ENCODE measurements at places on chromosomes 11 and 22. TPM values are rescaled to one million over a fixed set of nuclear protein-coding genes. Genes with fewer than 3 reads are reported as not detected.
A peak's percentile ranks its signal among the peaks of the same experiment; 100 is the strongest.

The TSPAN32 gene
- 0.17 TPM for total RNA-seq

GRCh38 chr11:30853439-30853838 lies 267.3 kb upstream of the MPPED2 start:
- no peak for DNase-seq
- no peak overlapping the region for H3K4me3 ChIP-seq
- no peaks in the 10 kb centered on the region for H3K4me1 ChIP-seq
- H3K36me3 ChIP-seq: no peaks in the 10 kb centered on the region
- no peaks in the 10 kb centered on the region for H3K27me3 ChIP-seq

The MS4A6E gene
- not detected for total RNA-seq

DNA sequence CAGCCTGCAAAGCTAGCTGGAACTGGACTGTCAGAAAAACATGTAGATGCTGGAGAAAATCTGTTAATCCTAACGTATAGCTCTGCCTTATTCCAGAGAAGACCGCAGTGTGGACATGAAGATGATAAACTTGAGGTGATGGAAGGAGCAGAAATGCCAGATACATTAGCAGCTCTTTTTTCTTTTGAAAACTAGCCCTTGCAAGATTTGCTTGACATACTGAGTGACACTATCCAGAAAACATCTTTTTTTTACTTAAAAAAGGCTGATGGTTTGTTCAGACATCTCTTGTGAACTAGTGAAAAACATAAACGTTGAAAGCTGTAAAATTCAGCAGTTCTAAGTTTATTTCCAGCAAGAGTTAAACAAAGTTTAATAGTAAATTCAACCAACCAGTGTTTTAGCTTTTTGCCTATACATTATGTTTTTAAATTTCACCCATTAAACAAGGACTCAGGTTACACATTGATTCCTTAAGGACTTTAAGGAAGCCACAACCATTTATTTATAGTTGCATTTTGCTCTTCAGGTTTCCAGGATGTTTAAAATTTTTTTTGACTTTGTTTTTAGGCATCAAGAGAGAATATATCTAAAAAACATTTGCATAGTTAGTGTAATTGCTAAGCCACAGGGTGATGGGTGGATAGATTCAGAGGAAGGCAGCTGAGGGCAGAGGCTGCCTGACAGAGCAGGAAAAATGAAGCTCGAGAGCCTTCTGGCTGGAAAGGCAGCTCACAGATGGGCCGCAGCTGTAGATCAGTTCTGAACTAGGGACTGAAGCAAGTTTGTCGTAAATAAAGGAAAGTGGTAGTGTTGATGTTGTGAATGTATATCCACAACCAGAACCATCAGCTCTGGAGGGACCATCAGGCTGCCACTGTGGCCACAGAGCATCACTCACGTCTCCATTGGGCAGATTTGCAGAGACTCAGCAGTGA lies 9.5 kb downstream of the SNAP29 start:
- peak overlapping the region; percentile 14 for H3K27ac ChIP-seq
- H3K4me3 ChIP-seq: no peak overlapping the region

GRCh38 chr11:21646351-21646750 lies 546.5 kb upstream of the ANO5 start:
- H3K4me1 ChIP-seq: no peaks in the 10 kb centered on the region
- H3K27me3 ChIP-seq: no peaks in the 10 kb centered on the region
- no peak overlapping the region for H3K4me3 ChIP-seq
- H3K36me3 ChIP-seq: no peaks in the 10 kb centered on the region

The P2RX6 gene
- total RNA-seq: 17.8 TPM

The TSSK2 gene
- total RNA-seq: not detected

The SHISA8 gene
- not detected for total RNA-seq

- H3K27me3 ChIP-seq: no peaks in the 10 kb centered on the region
- H3K4me1 ChIP-seq: no peaks in the 10 kb centered on the region
- H3K36me3 ChIP-seq: no peaks in the 10 kb centered on the region
Measured at GRCh38 chr11:58928691-58929090, 10.6 kb upstream of the GLYATL1 start.

GRCh38 chr22:50302041-50302541 lies 5.4 kb downstream of the PLXNB2 start:
- no peaks in the 10 kb centered on the region for H3K27me3 ChIP-seq
- H3K4me3 ChIP-seq: no peak overlapping the region
- peak overlapping the region; percentile 56 for H3K27ac ChIP-seq
- peaks cover 51% of the 10 kb centered on the region for H3K4me1 ChIP-seq
- peak; percentile 28 for DNase-seq
- peaks cover 13% of the 10 kb centered on the region for H3K36me3 ChIP-seq

The API5 gene
- total RNA-seq: 69.1 TPM

The POU2F3 gene
- total RNA-seq: not detected

- DNase-seq: peak; percentile 53
- no peak overlapping the region for H3K27ac ChIP-seq
- H3K4me3 ChIP-seq: no peak overlapping the region
- H3K4me1 ChIP-seq: no peaks in the 10 kb centered on the region
- H3K36me3 ChIP-seq: peaks cover 20% of the 10 kb centered on the region
- H3K27me3 ChIP-seq: no peaks in the 10 kb centered on the region
Measured at GRCh38 chr22:36277482-36278291, 24.8 kb downstream of the APOL1 start.

DNA sequence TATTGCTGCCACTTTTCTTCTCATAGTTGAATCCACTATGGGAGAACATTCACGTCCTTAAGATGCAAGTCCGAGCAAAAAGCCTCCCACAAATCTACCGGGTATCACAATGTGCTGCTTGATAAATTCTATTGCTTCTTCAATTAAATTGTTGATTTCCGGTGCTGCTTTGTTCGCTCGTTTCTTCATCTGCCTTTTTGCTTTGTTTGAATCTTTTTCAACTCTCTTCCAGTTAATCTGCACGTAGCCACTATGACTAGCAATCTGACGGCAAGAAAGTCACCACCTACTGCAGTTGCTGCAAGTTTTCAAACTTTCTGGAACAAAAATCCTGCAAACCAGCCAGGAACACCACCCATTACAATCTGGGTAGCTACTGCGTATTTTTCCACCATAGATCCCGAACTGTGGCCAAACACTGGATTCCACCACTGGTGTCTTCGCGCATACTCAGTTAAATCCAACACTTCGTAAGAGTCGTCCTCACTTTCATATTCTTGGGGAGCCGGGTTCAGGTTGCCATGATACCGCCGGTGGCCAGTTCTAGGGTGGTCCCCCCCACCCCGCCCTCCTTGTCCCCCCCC lies 59.1 kb downstream of the CLMP start:
- H3K36me3 ChIP-seq: no peaks in the 10 kb centered on the region
- no peak overlapping the region for H3K27ac ChIP-seq
- H3K27me3 ChIP-seq: no peaks in the 10 kb centered on the region
- peaks cover 2% of the 10 kb centered on the region for H3K4me1 ChIP-seq
- H3K4me3 ChIP-seq: no peak overlapping the region

The SYT8 gene
- total RNA-seq: not detected

- peak overlapping the region; percentile 48 for H3K4me3 ChIP-seq
- peaks cover 34% of the 10 kb centered on the region for H3K27me3 ChIP-seq
- H3K27ac ChIP-seq: no peak overlapping the region
- H3K36me3 ChIP-seq: no peaks in the 10 kb centered on the region
- H3K4me1 ChIP-seq: no peaks in the 10 kb centered on the region
Measured at GRCh38 chr11:75428281-75428724, 4.7 kb downstream of the KLHL35 start.

DNA sequence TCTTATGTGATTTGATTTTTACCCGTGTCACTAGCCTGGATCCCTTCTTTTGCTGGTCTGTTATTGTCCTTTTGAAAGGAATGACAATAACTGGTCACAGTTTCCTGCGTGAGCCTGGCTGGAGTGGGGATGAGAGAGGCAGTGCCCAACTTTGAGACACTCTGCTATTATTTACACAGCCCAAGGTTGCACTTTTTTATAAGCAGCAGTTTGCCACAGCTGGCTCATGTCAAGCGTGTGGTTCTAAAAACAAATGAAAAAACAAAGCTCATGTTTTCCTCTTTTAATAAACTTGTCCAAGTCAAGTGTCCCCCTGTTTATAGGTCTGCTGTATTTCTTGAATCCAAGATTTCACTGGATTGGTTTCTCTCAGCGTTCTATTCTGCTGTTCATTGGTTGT lies 201.3 kb downstream of the GRIK4 start:
- DNase-seq: peak; percentile 34
- H3K4me1 ChIP-seq: peaks cover 15% of the 10 kb centered on the region
- H3K27me3 ChIP-seq: no peaks in the 10 kb centered on the region
- no peaks in the 10 kb centered on the region for H3K36me3 ChIP-seq
- H3K27ac ChIP-seq: no peak overlapping the region
- no peak overlapping the region for H3K4me3 ChIP-seq

DNA sequence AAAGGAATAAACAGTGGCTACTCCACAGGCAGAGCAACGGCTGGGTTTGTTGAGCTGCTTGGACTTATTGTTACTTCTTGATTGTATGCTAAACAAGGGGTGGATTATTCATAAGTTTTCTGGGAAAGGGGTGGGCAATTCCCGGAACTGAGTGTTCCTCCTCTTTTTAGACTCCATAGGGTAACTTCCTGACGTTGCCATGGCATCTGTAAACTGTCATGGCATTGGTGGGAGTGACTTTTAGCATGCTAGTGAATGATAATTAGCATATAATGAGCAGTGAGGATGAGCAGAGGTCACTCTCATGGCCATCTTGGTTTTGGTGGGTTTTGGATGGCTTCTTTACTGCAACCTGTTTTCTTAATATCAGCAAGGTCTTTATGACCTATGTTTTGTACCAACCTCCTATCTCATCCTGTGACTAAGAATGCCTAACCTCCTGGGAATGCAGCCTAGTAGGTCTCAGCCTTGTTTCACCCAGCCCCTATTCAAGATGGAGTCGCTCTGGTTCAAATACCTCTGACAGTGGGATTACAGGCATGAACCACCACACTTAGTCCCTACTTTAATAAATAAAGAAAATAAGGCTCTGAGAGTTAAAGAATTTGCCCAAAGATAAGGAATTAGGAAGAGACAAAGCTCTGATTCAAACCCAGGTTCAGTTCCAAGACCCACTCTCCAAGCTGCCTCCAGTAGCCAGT lies 65.6 kb upstream of the CLMP start:
- H3K27ac ChIP-seq: no peak overlapping the region
- DNase-seq: no peak
- peaks cover 5% of the 10 kb centered on the region for H3K27me3 ChIP-seq
- H3K4me3 ChIP-seq: no peak overlapping the region
- H3K36me3 ChIP-seq: no peaks in the 10 kb centered on the region

DNA sequence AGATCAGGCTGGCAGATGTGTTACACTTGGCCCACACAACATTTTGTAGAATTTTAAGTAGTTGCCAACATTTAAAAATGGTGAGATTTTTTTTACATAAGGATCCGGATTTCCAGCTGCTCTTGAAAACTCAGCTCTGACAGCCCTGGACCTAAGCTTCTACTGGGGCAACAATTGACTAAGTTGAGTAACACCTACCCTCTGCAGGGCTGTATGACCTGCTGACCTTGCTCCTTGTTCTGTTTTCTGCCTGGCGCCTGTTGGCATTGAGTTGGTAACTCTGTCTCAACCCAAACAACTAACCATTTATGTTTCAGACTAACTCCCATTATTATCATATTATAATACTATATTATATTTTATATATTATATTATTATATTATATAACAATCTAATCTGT lies 21.1 kb upstream of the LRRC55 start:
- H3K27ac ChIP-seq: no peak overlapping the region
- no peaks in the 10 kb centered on the region for H3K4me1 ChIP-seq
- H3K36me3 ChIP-seq: no peaks in the 10 kb centered on the region
- no peaks in the 10 kb centered on the region for H3K27me3 ChIP-seq

GRCh38 chr22:23533328-23533762 lies 46.7 kb downstream of the IGLL1 start:
- no peak overlapping the region for H3K4me3 ChIP-seq
- no peaks in the 10 kb centered on the region for H3K27me3 ChIP-seq

The SLC43A1 gene
- total RNA-seq: 19.8 TPM

GRCh38 chr11:16982256-16982671 lies 31.9 kb downstream of the PLEKHA7 start:
- H3K27ac ChIP-seq: no peak overlapping the region
- H3K27me3 ChIP-seq: no peaks in the 10 kb centered on the region
- no peak for DNase-seq
- H3K4me1 ChIP-seq: no peaks in the 10 kb centered on the region
- H3K4me3 ChIP-seq: no peak overlapping the region
- H3K36me3 ChIP-seq: no peaks in the 10 kb centered on the region

The NDUFS8 gene
- 88.1 TPM for total RNA-seq

- no peaks in the 10 kb centered on the region for H3K27me3 ChIP-seq
- DNase-seq: no peak
- H3K4me3 ChIP-seq: no peak overlapping the region
- peaks cover 3% of the 10 kb centered on the region for H3K4me1 ChIP-seq
- H3K27ac ChIP-seq: no peak overlapping the region
Measured at GRCh38 chr11:71333473-71333872, 81.1 kb upstream of the SHANK2 start.

DNA sequence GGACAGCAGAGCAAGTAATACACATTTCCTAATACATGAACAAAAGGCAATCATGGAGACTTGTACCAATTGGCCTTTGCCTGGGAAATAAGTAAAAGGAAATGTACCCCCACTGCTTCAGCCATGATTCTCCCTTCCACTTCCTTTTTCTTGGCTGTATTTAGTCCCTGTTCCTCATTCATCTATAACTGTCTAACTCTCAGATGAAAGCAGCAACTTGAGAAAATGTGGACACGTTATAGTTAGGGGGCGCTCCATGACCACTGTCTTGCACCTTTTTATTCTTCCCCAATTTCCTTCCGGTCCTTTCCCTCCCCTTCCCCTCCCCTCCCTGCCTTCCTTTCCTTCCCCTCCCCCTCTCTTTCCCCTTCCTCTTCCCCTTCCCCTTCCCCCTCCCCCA lies 61.3 kb upstream of the BARX2 start:
- H3K27me3 ChIP-seq: peaks cover 5% of the 10 kb centered on the region
- H3K27ac ChIP-seq: no peak overlapping the region
- H3K36me3 ChIP-seq: no peaks in the 10 kb centered on the region
- no peaks in the 10 kb centered on the region for H3K4me1 ChIP-seq

Data from fibroblast of lung (primary cell).